ENCODE measurements at places on chromosomes 5 and 9. TPM values are rescaled to one million over a fixed set of nuclear protein-coding genes. Genes with fewer than 3 reads are reported as not detected.

- no peak overlapping the region for H3K27ac ChIP-seq
- no peak overlapping the region for H3K4me3 ChIP-seq
- H3K27me3 ChIP-seq, result no peaks in the 10 kb centered on the region
- DNase-seq, result no peak
- H3K36me3 ChIP-seq, result no peaks in the 10 kb centered on the region
Observed at GRCh38 chr5:35149041-35149440, 81.2 kb downstream of the PRLR start.

GRCh38 chr5:13316176-13316575 is 628.3 kb downstream of the DNAH5 start:
- H3K36me3 ChIP-seq, result no peaks in the 10 kb centered on the region
- H3K4me3 ChIP-seq, result no peak overlapping the region
- H3K27me3 ChIP-seq, result no peaks in the 10 kb centered on the region
- no peak overlapping the region for H3K27ac ChIP-seq
- no peak for DNase-seq
- H3K4me1 ChIP-seq, result no peaks in the 10 kb centered on the region

DNA sequence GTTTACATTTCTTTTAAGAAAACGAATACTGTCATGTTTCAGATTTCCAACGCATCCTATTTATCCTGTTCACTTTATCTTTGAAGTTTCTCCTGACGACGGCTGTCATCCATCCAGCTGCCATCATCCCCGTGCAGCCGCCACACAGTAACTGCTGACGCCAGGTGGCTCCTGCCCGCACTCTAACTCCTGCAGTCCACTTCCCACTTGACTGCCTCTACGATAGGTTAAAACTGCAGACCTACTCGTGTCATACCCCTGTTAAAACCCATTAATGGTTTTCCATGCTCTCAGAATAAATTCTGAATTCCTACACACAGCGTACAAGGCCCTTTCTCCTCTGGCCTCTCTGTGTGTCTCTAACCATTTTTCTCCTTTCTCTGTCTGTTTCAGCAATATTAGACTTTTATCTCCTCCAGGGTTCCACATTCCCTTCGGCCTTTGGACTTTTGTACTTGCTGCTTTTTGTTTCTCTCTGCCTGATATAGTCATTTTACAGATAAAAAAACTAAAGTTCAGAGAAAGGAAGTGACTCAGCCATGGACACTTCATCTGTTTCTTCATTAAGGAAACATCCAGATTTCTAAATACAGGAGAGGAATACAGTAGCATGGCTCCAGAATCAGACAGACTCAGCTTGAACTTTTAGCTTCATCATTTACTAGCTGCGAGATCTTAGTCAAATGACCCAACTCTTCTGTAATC is 84.9 kb downstream of the ADAMTS12 start:
- H3K36me3 ChIP-seq, result no peaks in the 10 kb centered on the region
- no peak overlapping the region for H3K27ac ChIP-seq

GRCh38 chr9:129885018-129885669 is 49.9 kb downstream of the USP20 start:
- no peaks in the 10 kb centered on the region for H3K27me3 ChIP-seq
- peak overlapping the region; percentile 51 for H3K4me3 ChIP-seq
- H3K27ac ChIP-seq, result peak overlapping the region; percentile 80
- peaks cover 17% of the 10 kb centered on the region for H3K36me3 ChIP-seq
- H3K4me1 ChIP-seq, result peaks cover 50% of the 10 kb centered on the region
- DNase-seq, result peak; percentile 42

- no peaks in the 10 kb centered on the region for H3K27me3 ChIP-seq
- H3K4me3 ChIP-seq, result no peak overlapping the region
- H3K4me1 ChIP-seq, result peaks cover 5% of the 10 kb centered on the region
- DNase-seq, result peak; percentile 40
- no peaks in the 10 kb centered on the region for H3K36me3 ChIP-seq
Observed at GRCh38 chr5:68730220-68730978, 363.4 kb upstream of the SLC30A5 start.

GRCh38 chr5:78416677-78417425 is 56.4 kb downstream of the SCAMP1 start:
- H3K27ac ChIP-seq, result no peak overlapping the region
- H3K27me3 ChIP-seq, result no peaks in the 10 kb centered on the region
- DNase-seq, result no peak
- H3K4me1 ChIP-seq, result no peaks in the 10 kb centered on the region

- H3K4me1 ChIP-seq, result peaks cover 7% of the 10 kb centered on the region
- H3K27me3 ChIP-seq, result no peaks in the 10 kb centered on the region
- H3K4me3 ChIP-seq, result peak overlapping the region; percentile 69
- H3K36me3 ChIP-seq, result peaks cover 13% of the 10 kb centered on the region
Observed at GRCh38 chr5:103561685-103562452, 720 bp downstream of the NUDT12 start.

GRCh38 chr9:127451858-127452656 is 747 bp downstream of the LRSAM1 start:
- H3K27ac ChIP-seq, result peak overlapping the region; percentile 96
- peak overlapping the region; percentile 64 for H3K4me3 ChIP-seq
- DNase-seq, result peak; percentile 55
- H3K36me3 ChIP-seq, result no peaks in the 10 kb centered on the region
- H3K27me3 ChIP-seq, result no peaks in the 10 kb centered on the region

GRCh38 chr5:56412601-56413379 is 179.7 kb upstream of the ANKRD55 start:
- peaks cover 48% of the 10 kb centered on the region for H3K4me1 ChIP-seq
- DNase-seq, result peak; percentile 77
- H3K27ac ChIP-seq, result peak overlapping the region; percentile 95
- H3K4me3 ChIP-seq, result no peak overlapping the region

DNA sequence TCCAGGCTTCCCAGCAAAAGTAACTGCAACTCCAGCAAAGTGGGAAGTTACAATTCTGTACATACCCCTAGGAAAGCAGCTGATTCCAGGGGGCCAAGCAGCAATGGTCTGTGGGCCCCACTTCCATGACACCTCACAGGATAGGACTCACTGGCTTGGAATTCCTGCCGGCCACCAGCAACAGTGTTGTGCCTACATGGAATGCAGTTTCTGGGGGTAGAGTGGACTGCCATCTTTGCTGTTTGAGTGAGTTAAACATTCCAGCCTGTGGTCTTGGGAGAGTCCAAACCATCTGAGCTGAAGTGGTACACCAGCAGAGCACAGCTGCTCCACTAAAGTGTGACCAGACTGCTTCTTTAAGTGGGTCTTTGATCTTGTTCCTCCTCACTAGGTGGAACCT is 13.4 kb upstream of the FBN2 start:
- H3K27me3 ChIP-seq, result no peaks in the 10 kb centered on the region
- DNase-seq, result no peak
- H3K27ac ChIP-seq, result no peak overlapping the region
- H3K4me1 ChIP-seq, result no peaks in the 10 kb centered on the region

- H3K4me1 ChIP-seq, result peaks cover 18% of the 10 kb centered on the region
- no peak overlapping the region for H3K4me3 ChIP-seq
- no peaks in the 10 kb centered on the region for H3K36me3 ChIP-seq
- H3K27me3 ChIP-seq, result no peaks in the 10 kb centered on the region
Observed at GRCh38 chr9:5646116-5646515, 17.2 kb downstream of the RIC1 start.

DNA sequence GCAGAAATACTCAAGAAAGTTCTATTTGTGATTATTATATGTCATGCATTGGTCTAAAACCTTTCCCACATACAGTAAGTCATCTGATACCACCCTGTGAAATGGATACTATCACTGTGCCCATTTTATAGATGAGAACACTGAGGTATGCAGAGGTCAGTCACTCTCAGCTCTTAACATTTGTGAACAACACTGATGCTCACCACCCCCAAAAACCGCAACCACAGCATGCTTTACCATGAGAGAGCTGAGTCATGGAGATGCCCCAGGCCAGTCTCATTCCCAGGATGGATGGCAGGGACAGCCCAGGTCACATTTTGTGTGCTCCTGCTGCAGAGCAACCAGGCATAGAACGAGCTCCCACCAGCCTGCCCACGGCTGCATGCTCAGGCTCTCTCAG is 53.5 kb upstream of the IRX1 start:
- no peaks in the 10 kb centered on the region for H3K27me3 ChIP-seq
- H3K4me3 ChIP-seq, result no peak overlapping the region
- no peak overlapping the region for H3K27ac ChIP-seq
- DNase-seq, result no peak
- H3K4me1 ChIP-seq, result no peaks in the 10 kb centered on the region
- H3K36me3 ChIP-seq, result no peaks in the 10 kb centered on the region

DNA sequence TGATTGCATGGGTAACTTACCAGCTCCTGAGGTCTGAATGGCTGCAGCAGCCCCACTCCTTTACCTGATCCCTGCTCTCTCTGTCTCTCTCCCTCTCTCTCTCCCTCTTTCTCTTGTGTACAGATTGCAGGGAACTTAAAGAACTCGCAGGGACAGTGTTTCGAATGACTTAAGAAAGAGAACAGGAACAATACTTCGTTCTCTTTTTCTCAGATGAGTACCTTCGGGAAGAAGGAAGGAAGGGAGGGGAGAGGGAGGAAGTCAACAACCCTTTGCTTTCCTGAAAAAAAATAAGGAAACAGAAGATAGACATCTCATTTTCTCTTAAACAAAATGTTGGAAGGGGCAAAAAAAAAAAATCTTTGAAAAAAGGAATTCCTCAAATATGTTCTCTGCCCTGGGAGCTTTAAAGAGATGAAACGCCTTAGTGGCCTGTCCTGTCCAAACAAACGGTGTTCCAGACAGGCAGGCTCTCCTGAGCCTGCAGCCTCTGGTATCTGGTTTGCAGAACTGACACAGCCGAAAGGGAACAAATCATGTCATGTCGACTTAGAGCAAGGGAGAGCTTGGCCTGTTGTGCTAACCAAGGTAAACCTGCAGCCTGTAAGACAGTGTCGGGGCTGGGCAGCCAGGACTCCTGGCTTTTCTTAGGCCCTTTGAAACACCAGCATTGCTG is at the start of gene ZNF366:
Gene ZNF366, minus strand, starts transcription at position 180 of the 676 bp plus-strand sequence. CDS start 45,914 bp downstream, outside the sequence.
- H3K4me1 ChIP-seq, result peaks cover 60% of the 10 kb centered on the region
- peak within 1 kb of the TSS; percentile 55 for H3K4me3 ChIP-seq
- H3K27ac ChIP-seq, result peak within 1 kb of the TSS; percentile 53
- H3K36me3 ChIP-seq, result no peaks in the 10 kb centered on the region
- no peaks in the 10 kb centered on the region for H3K27me3 ChIP-seq
- peak; percentile 28 for DNase-seq

- H3K4me3 ChIP-seq, result no peak overlapping the region
- no peak for DNase-seq
- H3K27me3 ChIP-seq, result no peaks in the 10 kb centered on the region
- H3K36me3 ChIP-seq, result no peaks in the 10 kb centered on the region
Observed at GRCh38 chr9:2227144-2227867, 212.2 kb downstream of the SMARCA2 start.

GRCh38 chr9:33153001-33153400 is 14.1 kb downstream of the B4GALT1 start:
- H3K4me1 ChIP-seq, result peaks cover 72% of the 10 kb centered on the region
- H3K27me3 ChIP-seq, result no peaks in the 10 kb centered on the region
- no peak overlapping the region for H3K4me3 ChIP-seq
- DNase-seq, result no peak
- no peaks in the 10 kb centered on the region for H3K36me3 ChIP-seq
- no peak overlapping the region for H3K27ac ChIP-seq

GRCh38 chr5:118529361-118530144 is 458.8 kb downstream of the DTWD2 start:
- DNase-seq, result peak; percentile 50
- no peak overlapping the region for H3K27ac ChIP-seq
- no peaks in the 10 kb centered on the region for H3K36me3 ChIP-seq
- H3K27me3 ChIP-seq, result no peaks in the 10 kb centered on the region
- no peak overlapping the region for H3K4me3 ChIP-seq

DNA sequence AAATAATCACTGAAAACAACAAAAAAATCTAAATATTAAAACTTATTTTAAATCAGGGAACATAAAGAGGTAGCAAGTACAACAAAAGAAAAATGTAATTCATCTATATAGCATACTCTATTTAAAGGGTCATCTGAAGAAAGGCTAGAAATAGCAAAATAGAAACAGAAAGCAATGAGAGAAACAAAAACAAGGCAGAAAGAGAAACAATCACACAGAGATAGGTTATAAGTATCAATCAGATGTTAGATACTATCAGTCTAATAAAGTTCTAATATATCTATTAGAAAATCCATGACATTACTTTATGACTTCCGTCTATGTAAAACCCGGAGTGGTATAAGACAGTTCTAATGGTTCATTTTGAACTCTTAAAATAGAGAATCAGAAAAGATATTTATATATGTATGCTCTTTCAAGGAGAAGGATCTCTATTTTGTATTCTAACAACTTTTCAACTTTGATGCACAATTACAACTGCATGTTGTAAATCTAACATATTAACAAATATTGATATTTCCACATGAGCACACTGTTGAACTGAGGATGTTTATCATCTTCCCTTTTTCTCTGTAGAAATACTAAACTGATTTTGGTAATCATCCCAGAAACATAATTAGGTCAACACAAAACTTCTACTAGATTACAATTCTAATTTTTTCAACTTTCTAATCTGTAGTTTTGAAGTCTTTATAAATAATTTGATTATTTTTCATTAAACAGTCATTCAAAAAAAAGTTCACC is 15.8 kb downstream of the RICTOR start:
- DNase-seq, result no peak
- no peaks in the 10 kb centered on the region for H3K36me3 ChIP-seq
- H3K4me3 ChIP-seq, result peak overlapping the region; percentile 12
- H3K27ac ChIP-seq, result no peak overlapping the region

Gene LCN1
- polyA plus RNA-seq, result 0.50 TPM

Gene SHOC1
- polyA plus RNA-seq, result not detected

Gene CAMK2A
- polyA plus RNA-seq, result 15.2 TPM

Gene ANKRA2
- polyA plus RNA-seq, result 8.6 TPM

Gene ZFP37
- polyA plus RNA-seq, result 1.1 TPM

Gene EPB41L4A
- polyA plus RNA-seq, result 10.6 TPM

Gene TMEM252
- polyA plus RNA-seq, result not detected

Gene ZBED3
- 2.8 TPM for polyA plus RNA-seq
